NB4 (cell line): ENCODE measurements at places on chromosomes 6 and 20.
A peak's percentile ranks its signal among the peaks of the same experiment; 100 is the strongest.

GRCh38 chr6:30154709-30155519 is 6.1 kb downstream of the TRIM10 start:
- no peak for DNase-seq

- peak; percentile 72 for DNase-seq
Observed at GRCh38 chr6:15682965-15683822, 20.4 kb upstream of the DTNBP1 start.

DNA sequence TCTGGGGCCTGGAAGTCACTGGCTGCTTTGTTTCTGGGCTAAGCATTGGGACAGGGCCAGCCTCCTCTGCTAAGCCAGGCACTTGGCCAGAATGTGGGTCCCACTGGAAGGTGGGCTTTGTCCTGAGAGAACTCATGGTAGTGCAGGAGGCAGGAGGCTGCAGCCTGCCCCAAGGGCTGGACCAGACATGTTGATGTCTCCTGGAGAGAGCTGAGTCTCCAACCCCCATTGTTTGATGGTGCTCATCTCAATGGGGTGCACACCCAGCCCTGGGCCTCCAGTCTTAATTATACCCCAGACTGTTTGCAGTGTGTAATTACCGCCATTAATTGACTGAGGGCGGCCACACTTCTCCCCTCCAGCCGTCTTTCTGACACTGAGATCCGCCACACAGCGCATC is 220.5 kb upstream of the PMEPA1 start:
- no peak for DNase-seq

DNA sequence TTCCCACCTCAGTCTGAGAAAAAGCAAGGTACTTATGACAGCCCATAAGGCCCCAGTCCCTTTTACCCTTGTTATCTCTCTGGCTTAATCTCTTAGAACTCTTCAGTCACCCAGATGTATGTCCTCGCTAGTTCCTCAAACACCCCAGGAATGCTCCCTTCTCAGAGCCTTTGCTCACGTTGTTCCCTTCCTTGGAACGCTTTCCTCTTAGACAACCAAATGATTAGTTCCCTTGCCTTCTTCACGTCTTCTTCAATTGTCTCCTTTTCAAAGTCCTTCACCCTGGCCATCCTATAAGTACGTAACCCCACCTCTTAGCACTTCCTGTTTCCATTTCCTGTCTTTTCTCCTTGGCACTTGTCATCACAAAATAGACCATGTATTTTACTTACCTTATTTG is 1.1 kb upstream of the APOBEC2 start:
- peak; percentile 66 for DNase-seq

- DNase-seq = no peak
Observed at GRCh38 chr20:33640287-33640686, 21.8 kb upstream of the C20orf144 start.

GRCh38 chr6:14386668-14387067 is 269.1 kb downstream of the CD83 start:
- DNase-seq = peak; percentile 69

GRCh38 chr20:14865169-14865568 is 527.8 kb upstream of the FLRT3 start:
- DNase-seq = no peak

GRCh38 chr20:19885939-19886660 is 128.0 kb downstream of the RIN2 start:
- no peak for DNase-seq
